ENCODE measurements at places on chromosomes 1 and 21.

GRCh38 chr1:27348861-27349783 is 7.3 kb downstream of the SYTL1 start:
- no peak for DNase-seq

DNA sequence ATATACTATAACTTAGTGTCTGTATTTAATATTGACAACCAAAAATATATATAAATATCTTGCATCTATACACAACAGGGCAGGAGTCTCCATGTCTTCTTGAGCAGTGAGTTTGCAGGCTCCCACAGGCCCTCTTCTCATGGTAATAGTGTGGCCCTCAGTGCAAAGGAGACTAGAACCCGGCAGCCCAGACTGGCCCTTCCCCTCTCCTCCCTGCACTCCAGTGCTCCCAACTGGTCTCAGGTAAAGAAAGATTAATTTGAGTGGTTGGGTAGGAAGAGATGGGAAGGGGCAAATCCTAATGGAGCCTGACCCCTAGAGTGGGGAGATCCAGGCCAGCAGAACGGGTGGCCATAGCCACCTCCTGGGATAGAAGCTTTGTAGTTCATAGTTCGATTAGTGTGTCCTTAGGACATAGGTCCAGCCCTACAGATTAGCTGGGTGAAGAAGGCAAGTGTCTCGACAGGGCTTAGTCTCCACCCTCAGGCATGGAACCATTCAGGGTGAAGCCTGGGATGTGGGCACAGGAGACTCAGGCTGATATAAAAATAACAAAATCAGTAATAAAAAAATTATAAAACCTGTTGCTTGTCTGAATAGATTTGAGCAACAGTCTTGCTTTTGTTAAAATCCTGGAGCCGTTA is 32.3 kb downstream of the SLC2A1 start:
- no peak for DNase-seq

GRCh38 chr21:42091899-42092508 is 20.9 kb downstream of the UMODL1 start:
- DNase-seq = no peak

- no peak for DNase-seq
Measured at GRCh38 chr1:180646547-180646946, 14.7 kb downstream of the XPR1 start.

- no peak for DNase-seq
Measured at GRCh38 chr1:218273762-218274479, 11.2 kb upstream of the RRP15 start.

- no peak for DNase-seq
Measured at GRCh38 chr1:175872588-175872987, 129.2 kb upstream of the TNR start.

DNA sequence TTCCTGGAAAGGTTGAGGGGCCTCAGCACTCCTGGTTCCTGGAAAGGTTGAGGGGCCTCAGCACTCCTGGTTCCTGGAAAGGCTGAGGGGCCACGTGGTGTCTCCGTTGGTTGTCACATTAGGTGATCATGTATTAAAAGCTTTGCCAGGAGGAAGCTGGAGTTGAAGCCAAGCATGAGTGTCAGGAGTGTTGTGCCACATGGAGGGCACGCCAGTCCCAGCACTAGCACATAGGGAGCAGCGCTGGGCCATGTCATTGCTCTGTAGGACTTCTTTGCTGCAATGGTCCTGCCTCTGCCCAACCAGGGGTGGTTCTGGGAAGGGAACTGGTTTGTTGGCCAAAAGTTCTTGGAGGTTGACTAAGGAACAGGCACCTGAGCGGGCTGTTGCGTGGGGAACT is 13.3 kb downstream of the ATP5PO start:
- no peak for DNase-seq

- DNase-seq = no peak
Measured at GRCh38 chr1:194809665-194810064, 1623.3 kb upstream of the B3GALT2 start.

DNA sequence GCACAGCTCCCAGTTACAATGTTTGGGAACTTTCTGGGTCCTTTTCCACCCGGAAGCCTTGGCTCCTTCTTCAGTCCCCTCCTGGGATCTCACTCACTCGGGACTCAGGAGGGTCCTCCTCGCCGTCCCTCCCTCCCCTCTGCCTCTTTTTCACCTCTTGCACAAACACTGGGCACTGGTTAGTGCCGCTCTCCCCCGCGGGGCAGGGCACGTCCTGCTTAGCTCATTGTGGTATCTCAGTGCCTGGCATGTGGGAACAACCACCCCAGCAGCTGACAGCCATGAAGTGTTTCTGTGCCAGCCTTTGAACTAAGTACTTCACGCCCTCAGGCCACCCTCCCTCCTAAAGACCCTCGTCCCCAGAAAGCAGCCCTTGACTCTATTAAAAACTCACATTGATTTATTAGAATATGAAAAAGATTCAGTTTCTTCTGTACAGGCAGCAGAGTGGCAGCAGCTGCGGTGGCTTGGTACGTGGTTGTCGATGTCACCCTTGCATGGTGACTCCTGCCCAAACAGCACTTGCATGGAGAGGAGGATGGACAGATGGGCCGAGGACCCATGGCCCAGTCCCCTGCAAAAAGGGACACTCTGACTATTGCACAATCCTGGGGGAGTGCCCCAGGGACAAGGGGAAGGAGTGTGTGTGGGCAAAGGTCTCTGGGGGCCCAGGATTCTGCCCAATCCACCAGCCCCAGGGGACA is 56.3 kb downstream of the SLC9A1 start:
- DNase-seq = no peak

GRCh38 chr1:150060260-150060659 is 7.3 kb upstream of the VPS45 start:
- DNase-seq = no peak

GRCh38 chr1:67135354-67135753 is 584 bp upstream of the C1orf141 start:
- DNase-seq = no peak

DNA sequence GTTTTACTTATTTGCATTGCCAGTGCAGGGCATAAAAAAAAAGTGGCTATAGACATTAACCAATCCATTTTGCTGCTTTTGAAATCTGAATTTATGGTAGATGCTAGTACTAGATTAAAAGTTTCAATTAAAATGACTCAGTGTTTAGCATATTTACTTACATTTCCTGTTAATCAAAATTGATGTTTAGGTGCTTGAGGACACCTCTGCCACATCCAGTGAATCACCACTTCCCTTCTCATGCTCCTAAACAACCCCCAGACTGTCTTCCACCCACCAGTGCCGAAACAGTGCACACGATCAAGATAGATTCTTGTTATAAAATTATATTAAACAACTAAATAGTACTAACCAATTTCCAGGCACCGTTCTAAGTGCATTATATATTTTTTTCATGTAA is 32.7 kb downstream of the HSD17B7 start:
- no peak for DNase-seq

DNA sequence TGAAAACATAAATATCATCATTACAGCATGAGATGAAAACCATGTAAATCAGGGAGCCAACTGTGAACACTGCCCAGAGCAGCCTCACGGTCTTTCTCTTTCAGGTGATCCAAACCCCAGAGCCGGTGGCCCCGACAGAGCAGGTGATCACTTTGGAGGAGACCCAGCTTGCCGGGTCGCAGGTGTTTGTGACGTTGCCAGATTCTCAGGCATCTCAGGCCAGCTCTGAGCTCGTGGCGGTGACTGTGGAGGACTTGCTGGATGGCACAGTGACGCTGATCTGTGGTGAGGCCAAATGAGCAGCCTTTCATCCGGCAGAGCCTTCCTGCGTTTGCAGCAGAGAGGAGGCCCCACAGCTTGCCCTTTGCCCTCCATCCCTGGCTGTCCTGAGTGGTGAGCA is 37.2 kb upstream of the EPHA8 start:
- no peak for DNase-seq

DNA sequence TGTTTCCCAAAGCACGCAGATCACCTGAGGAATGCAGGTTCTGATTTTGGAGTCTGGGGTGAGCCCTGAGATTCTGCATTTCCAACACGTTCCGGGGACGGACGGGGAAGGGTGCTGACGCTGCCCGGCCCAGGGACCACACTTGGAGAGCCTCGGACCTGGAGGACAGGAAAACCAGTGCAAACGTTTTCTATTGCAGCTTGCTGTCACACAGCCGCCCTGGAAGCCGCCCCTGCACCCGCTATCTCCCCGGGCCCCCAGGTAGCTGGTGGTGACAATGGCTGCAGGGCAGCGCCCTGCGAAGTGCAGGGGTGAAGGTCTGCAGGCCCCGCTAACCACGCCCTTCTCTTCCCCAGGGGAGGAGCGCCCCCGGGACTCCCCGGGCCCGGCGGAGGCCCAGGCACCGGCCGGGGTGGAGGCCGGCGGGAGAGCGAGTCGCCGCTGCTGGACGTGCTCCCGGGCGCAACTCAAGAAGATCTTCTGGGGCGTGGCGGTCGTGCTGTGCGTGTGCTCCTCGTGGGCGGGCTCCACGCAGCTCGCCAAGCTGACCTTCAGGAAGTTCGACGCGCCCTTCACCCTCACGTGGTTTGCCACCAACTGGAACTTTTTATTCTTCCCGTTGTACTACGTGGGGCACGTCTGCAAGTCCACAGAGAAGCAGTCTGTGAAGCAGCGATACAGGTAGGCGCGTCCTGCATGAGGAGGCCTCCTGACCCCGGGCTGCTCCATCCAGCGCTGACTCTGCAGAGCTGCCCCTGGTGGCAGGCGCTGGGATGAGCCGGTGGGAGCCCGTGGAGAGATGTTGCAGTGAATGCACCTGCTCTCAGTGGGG is 142.0 kb upstream of the COA6 start:
- no peak for DNase-seq

- DNase-seq = no peak
Measured at GRCh38 chr1:4032571-4032970, 132.5 kb upstream of the C1orf174 start.

DNA sequence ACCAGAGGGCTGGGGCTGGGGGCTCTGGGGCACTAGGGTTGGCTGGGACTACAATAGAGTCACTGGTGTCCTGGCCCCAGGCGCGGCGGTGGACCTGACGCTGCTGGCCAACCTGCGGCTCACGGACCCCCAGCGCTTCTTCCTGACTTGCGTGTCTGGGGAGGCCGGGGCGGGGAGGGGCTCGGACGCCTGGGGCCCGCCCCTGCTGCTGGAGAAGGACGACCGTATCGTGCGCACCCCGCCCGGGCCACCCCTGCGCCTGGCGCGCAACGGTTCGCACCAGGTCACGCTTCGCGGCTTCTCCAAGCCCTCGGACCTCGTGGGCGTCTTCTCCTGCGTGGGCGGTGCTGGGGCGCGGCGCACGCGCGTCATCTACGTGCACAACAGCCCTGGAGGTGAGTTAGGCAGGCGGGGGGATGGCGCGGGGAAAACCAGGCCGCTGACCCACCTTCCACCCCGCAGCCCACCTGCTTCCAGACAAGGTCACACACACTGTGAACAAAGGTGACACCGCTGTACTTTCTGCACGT is 4.1 kb downstream of the TIE1 start:
- DNase-seq = no peak

DNA sequence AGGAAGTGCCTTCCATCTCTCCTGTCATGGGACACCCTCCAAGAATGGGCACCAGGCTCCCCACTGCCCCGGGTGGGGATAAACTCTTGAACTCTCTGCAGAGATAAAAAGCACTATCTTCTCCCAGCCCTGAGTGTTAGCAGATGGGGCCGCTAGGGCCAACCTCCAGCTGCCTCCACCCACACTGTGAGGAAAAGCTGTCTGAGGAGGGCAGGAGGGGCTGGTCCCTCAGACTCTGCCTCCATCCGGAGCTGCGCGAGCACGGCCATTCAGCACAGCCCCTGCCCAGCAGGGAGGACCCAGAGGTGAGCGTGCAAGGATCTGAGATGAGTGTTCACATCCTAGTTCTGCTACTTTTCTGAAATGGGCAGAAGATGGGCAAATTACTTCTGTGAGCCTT is 51.8 kb upstream of the TRABD2B start:
- DNase-seq = no peak

DNA sequence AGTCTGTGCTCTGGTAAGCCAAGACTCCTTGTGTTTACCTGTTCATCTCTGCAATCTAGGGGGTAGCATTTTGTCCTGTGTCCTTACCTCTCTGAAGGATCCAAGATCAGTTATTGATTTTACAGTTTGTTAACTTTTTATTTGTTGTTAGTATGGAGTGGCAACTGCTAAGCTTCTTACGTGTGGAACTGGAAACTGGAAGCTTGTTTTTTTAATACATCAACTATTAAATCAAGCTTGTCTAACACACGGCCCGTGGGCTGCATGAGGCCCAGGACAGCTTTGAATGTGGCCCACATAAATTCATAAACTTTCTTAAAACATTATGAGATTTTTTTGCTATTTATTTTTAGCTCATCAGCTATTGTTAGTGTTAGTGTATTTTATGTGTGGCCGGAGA is 29.2 kb upstream of the MPC2 start:
- DNase-seq = no peak

DNA sequence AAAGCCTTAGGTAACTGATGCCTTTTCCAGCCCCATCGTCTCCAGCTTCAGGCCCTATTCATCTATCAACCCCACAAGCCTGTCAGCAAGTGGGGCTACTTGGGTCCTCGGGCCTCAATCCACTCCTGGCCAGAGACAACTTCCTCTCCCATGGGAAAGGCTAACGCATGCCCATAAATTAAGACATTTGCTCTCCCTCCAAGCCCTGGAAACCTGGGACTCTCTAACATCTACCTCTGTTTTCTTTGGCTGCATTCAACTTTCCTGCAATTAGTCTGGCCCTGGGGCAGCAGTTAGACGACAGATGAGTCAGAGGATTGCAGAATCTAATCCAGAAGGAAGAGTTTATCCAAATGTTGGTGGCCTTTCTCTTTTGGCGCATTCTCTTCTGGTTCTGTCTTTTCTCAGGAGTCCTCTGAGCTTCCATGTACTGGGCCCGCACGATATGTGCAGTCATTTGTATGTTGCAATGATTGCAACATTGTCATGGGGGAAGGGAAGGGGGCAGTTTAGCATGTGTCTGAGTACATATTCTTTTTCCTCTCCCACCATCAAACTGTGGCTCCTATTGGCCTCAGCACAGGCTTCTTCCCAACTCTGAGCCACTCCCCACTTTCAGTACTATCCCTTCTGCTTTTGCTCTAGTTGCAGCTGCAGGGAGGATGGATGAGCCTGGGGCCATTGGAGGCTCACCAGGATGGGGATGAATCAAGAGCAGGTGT is 54.4 kb downstream of the NAV1 start:
- DNase-seq = no peak

- DNase-seq = no peak
Measured at GRCh38 chr1:239456788-239457187, 70.4 kb downstream of the CHRM3 start.

DNA sequence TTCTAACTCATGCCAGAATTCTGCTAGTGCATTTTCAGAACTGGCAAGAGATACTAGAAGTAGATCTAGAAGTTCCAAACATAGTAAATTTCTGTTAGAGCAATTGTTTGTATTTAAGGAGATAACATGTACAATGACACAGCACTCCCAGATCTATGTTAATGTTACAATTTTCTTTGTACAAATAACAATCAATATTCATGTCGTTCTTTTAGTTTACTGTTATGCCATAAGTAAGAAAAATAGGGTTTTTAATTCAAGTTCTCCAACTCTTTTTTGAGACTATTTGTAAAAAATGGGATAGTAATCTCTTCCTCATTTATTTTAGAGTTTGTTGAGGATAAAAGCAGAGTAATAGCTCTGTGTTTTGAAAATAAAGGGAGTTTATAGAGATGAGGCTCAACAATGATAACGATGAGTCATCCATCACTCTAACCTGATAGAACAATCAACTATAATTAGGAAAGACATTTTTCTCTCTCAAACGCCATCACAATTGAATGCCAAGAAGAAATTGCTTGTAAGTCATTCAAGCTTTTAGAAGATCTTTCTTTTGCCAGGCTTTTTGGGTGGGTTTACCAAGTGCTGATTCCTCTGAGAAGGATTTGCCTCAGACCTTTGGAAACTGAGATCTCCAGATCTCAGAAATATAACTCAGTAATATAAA is 638 bp downstream of the CD84 start:
- DNase-seq = no peak
